ENCODE measurements at places on chromosomes 13 and 19. TPM values are rescaled to one million over a fixed set of nuclear protein-coding genes. Genes with fewer than 3 reads are reported as not detected.

Gene RXFP2
- not detected for polyA plus RNA-seq

Gene ZFP36
- polyA plus RNA-seq: 150 TPM

Gene NCCRP1
- not detected for polyA plus RNA-seq

GRCh38 chr19:1225440-1226226 is 12.2 kb downstream of the CBARP start:
- no peak for DNase-seq

DNA sequence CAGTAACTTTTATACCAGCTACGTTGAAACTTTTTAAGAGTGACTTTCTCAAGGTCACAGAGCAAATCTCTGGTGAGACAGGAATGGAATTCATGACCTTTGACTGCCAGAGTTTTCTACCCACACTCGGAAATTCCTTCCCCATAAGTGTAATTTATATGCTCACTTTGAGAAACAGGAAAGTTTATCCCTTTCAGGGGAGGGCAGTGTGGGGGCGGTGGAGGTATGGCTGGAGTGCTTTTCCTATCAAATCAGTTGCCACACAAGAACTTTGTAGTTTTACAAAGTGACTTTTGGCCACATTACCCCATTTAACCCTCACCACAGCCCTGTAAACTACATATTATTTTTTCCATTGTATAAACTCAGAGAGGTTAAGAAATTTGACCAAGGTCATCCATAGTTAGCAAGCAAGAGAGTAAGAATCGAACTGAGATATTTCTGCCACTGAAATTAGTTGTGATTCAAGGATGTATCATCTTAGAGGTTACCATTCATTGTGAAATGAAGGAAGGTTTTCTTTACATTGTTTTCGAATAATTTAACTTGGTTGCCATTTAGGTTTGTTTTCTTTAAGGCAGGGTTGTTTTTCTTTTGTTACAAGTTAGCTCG is 5.9 kb downstream of the KLF12 start:
- no peak for DNase-seq

DNA sequence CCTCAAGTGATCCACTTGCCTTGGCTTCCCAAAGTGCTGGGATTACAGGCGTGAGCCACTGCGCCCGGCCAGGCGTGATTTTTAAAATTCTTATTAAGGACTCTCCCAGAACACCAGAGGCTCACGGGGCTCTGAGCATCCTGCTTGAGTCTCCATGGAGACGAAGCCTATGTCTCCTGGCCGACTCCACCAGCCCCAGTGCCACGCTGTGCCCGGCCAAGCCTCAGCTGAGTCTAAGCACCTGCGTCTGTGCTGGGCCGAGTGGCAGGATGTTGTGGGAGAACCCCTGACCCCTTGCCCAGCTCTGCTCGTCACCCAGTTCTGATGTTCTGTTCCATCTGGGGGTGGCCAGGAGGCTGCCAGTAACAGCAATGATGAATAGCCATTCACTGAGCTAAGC is 3.9 kb upstream of the CELF5 start:
- no peak for DNase-seq

DNA sequence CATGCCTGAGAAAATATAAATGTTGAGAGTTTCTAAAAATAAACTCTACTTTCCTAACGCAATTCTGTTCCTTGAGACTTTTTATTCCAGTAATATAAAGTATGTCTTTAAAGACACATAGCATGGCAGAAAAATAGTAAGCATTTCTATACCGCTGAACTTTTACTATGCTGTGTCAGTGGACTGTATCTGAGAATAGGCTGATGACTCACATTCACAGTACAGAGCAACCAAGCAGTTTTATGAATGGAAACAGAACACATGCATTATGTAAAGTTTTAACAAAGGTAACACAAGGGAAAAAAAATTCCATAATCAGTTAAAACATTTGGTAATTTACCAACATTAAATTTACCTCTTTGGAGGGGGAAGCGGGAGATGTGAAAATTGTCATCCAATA is 38.4 kb downstream of the ZDHHC20 start:
- no peak for DNase-seq

DNA sequence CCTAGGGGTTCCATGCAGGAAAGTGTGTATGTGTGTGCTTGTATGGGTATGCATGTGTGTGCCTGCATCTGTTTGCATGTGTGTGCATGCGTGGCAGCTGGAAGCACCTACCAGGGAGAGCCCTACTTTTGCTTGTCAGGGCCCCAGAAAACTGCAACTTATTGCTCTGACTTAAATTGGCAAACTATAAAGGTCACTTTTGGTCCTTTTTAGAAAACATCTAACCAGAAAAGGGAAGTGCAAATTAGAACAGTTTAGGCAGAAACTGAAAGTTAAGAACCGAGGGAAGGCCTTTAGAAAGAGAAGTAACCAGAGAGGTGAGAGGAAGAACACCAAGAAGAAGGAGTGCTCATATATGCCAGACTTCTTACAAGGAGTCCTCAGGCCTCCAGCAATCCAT is 32.5 kb downstream of the DLEU7 start:
- no peak for DNase-seq

DNA sequence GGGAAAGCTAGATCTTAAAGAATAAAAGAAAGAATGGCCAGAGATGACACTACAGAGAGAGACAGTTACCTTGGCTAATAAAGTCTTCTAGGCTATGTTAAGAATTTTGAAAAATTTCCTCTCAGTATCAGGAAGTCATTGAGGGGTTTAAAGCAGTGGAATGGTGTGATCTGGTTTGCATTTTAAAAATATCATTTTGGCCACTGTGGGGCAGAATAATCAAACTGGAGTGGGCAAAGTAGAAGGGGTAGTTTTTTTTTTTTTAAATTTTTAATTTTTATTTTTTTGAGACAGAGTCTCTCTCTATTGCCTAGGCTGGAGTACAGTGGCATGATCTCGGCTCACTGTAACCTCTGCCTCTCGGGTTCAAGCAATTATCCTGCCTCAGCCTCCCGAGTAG is 4.4 kb upstream of the CNMD start:
- no peak for DNase-seq

- DNase-seq: no peak
Observed at GRCh38 chr19:58067240-58067912, 8.3 kb downstream of the ZNF135 start.

DNA sequence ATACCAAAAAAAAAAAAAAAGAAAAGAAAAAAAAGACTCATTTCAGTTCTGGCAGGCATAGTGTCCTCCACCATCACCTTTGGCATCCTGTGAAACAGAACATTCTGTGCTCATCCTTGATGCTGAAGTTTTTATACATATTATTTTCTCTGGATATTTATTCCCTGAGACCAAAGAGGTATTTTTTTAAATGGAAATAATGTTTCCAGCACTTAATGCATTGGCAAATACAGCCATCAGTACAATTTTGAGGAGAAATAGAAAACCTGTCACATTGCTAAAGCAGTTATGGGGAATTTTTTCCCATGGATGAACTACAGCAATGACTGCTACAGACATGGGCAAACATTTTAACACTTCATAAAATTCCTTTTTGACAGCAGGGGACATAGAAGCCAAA is 312.4 kb downstream of the DNAJC15 start:
- DNase-seq: no peak
